ENCODE measurements at places on chromosomes 12 and 14. TPM values are rescaled to one million over a fixed set of nuclear protein-coding genes. Genes with fewer than 3 reads are reported as not detected.

- no peak for DNase-seq
Measured at GRCh38 chr14:101772770-101773169, 11.3 kb downstream of the PPP2R5C start.

The STYK1 gene
- 4.8 TPM for total RNA-seq

The BDKRB2 gene
- total RNA-seq, result 11.7 TPM

DNA sequence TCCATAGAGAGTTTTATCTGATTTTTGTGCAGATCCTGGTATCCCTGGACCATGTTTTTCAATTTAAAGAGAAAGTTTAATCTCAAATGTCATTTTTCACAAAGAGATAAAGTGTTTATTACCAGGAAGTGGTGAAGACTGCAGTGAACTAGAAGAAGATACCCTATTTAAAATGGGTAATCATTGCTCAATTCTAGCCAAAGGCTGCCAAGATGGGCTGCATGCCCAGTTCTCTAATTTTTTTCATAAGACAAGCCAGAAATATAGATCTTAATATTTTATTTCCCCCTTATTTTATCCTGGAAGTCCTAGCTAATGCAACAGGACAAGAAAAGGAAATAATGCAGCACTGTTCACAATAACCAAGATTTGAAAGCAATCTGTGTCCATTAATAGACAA lies 343.5 kb downstream of the PCNX1 start:
- DNase-seq, result no peak

- DNase-seq, result no peak
Measured at GRCh38 chr14:49294621-49295148, 291.5 kb downstream of the RPS29 start.

- DNase-seq, result peak; percentile 9
Measured at GRCh38 chr12:79534029-79534867, 156.5 kb downstream of the PAWR start.

GRCh38 chr12:24591715-24592440 lies 357.0 kb downstream of the BCAT1 start:
- DNase-seq, result no peak

DNA sequence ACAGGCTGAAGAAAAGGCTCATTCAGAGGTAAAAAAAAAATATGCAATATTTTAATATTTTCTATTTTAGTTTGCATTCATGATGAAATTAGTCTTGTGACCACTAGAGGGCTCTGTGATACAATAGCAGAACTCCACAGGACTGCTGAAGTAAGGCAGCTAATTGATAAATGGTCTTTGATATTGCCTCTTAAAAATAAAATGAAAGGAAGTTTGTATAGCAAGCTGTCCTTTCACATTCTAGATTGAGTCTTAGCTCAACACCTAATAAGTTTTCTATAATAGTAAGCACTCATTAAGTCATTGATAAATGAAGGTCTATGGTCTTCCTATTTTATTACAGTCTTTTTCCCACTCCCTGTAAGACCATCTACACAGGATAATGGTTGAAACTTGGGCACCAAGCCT lies 315.7 kb downstream of the NAV3 start:
- peak; percentile 4 for DNase-seq

- peak; percentile 53 for DNase-seq
Measured at GRCh38 chr14:58752771-58753201, 115.0 kb downstream of the DACT1 start.

The PTPN6 gene
- total RNA-seq, result 13.0 TPM

All from mammary epithelial cell (primary cell).